ENCODE measurements at places on chromosomes 11 and 22.

GRCh38 chr22:16854631-16855030 lies 29.4 kb upstream of the XKR3 start:
- DNase-seq: no peak

DNA sequence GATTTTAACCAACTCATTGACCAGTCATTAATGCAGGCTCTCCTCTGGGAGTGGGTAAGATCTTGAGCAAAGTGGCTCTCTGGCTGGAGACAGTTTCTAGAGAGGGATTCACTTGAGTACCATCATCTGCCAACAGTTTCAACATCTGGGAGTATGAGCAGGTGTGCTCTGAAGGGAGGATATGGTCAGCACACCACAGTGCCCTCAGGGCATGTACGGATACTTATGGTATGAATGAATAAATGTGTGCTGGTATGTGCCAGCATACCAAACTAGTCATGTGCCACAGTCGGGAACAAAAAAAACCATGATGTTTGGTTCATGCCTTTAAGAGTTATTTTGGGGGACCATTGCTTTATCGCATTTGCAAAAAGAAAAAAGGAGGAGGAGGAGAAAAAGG lies 1197.5 kb upstream of the TENM4 start:
- DNase-seq: no peak

DNA sequence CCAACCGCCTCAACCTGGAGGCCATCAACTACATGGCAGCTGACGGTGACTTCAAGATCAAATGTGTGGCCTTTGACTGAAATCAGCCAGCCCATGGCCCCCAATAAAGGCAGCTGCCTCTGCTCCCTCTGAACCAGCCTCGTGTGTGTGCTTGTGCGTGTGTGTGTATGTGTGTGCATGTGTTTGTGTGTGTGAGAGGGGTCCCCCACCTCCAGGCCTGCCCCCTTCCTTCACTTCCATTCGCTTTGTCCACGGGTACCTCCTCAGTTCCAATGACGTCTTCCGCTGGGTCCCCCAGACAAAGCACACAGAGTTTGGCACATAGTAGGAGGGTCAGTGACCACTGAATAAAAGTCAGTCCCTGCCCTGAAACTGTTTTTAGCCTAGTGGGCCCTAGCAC lies 4.2 kb downstream of the LGALS1 start:
- DNase-seq: no peak

DNA sequence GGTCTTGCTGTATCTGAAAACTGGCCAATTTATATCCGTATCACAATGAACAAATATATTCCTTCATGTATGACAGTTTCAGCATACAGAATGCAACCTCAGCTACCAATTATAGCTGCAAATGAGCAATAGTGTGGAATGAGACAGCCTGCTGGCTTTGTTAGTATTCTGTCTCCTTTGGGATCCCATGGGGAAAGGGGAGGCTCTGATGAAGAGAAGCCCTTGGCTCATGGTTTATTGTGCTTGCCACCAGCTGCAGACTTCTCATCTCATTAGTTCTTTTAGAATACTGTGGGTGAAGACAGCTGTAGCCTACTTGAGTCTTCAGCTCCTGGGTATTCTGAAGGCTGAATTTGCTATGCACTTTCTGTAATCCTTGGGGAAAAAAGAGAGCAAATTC lies 42.4 kb downstream of the PITPNB start:
- no peak for DNase-seq

DNA sequence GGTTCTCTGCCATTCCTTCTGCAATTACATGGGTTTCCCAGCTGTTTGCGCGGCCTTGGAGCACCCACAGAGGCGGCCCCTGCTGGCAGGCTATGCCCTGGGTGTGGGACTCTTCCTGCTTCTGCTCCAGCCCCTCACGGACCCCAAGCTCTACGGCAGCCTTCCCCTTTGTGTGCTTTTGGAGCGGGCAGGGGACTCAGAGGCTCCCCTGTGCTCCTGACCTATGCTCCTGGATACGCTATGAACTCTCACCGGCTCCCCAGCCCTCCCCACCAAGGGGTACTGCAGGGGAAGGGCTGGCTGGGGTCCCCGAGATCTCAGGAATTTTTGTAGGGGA lies 2.6 kb downstream of the RCE1 start:
- no peak for DNase-seq

DNA sequence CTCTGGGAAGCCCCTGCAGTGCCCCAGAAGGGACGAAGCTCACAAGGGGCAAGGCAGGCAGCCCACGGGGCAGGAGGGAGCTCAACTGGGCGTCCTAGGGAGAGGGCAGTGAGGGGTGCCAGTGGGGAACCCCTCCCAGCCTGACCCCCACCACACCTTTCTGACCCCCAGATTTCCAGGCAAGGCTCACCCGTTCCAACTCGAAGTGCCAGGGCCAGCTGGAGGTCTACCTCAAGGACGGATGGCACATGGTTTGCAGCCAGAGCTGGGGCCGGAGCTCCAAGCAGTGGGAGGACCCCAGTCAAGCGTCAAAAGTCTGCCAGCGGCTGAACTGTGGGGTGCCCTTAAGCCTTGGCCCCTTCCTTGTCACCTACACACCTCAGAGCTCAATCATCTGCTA lies 15.7 kb downstream of the CD5 start:
- DNase-seq: no peak

DNA sequence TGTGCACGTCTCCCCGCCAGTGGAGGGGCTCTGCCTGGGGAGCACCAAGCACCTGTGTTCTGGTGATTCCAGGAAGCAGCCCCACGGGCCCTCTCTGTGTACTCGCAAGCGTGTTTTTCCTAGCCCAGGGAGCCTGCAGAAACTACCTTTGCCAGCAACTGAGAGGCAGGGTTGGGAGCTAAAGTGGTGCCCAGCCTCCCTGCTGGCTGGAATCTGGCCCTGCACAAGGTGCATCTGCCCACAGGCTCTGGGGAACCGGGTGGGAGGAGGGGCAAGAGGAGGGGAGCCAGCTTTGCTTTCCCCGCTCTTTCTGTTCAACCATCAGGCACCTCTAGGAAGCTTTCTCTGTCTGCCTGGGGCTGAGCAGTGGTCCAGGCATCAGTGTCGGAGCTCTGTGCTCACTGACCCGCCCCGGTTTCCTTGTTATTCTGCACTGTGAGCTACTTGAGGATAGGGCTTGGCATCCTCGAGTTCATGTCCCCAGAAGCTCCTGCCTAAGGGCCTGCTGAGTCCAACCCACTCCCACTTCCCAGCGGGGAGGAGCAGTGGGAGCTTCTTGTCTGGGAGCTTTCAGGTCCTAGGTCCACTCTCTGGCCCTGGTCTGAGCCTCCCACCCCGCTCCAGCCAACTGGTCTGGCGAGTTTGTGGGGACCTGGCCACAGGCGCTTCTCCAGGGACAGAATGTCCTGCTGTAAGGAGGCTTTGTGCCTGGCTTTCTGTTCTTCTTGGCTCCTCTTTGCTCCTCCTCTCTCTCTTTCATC lies 14.9 kb downstream of the DAGLA start:
- DNase-seq: no peak

DNA sequence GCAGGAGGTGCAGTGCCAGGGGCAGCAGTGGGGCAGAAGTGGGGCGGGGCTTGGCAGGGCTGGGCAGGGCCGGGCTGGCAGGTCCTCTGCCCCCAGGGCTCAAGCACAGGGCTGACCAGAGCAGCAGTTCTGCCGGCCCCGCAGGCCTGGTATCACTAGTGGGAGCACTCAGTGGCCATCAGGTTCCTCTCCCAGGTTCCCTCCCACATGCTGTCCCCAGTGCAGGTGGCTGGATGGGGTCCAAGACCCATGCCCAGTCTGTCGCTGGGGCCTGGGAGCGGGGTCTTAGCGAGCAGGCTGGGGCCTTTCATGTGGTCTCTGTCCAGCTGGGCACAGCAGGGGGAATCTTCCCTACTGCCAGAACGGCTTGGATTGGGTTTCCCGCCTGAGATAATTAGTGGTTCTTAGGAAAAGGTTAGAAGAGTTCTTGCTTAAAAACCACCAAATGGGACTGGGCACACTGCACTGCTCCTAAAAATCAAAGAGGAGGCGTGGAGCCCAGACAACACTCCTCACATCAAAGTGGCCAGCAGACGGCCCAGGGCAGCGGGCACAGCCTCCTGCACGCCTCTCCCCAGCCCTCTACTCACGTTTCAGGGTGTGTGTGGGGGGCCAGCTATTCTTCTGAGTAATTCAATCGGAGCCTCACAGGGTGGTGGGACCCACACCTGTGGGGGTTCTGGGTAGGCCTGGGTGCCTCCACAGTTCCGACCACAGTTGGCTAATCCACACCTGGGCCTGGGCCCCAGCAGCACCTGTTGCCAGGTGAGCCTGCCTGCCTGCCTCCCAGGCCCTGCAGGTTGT lies 45.6 kb downstream of the TPCN2 start:
- DNase-seq: no peak

DNA sequence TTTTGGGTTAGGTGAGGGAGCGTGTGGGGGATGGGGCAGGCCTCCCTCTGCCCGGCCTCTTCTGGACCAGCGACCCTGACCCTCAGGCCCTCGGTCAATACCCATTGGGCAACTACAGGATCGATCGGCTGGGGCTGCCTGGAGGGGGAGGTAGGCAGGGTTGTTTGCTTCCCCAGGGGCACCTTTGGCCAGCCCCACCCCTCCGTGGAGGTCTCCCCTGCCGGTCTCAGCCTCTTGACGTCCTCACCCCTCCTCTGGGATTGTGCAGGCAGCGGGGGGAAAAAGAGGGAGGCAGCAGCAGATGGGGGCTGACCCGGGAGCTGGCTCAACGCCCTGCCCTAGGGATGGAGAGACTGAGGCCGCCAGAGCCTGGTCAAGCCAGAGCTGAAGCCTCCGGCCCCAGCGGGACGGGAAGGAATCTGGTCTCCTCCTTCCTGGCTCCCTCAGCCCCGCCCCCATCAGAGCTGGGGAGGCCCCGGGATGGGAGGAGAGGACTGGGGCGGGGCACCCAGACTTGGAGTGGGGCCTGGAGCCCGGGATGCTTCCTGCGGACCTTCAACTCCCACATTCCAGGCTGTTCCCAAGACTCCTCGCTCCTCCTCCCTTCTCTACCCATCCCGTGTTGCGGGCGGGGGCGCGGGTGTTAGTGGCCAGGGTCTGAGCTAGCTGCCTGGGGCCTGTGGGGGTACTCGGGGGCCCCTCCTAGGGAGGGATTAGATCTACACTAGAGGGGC lies 14.4 kb upstream of the CDC42EP1 start:
- no peak for DNase-seq

- DNase-seq: no peak
Measured at GRCh38 chr11:65434667-65435410, 12.2 kb downstream of the NEAT1 start.

GRCh38 chr11:123517559-123518364 lies 87.7 kb downstream of the GRAMD1B start:
- DNase-seq: no peak

- DNase-seq: no peak
Measured at GRCh38 chr11:13062115-13062514, 53.0 kb downstream of the RASSF10 start.

DNA sequence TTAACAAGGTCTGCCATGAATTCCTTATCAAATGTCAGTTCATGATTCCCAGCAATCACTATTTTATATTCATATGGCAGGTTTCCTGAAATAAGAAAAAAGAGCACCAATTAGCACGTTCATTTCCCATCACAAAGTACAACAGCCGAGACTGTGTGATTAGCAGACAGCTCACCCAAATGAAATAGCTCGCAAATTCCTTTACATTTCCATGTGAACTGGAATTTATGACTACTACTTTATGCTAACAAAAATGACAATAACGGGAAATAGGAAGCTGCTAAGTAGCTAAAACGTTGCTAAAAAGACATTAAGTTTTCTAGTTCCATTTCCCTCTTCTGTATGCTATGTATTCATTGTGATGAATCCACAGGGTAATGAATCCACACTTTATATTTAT lies 90.7 kb downstream of the MPPED2 start:
- DNase-seq: no peak

DNA sequence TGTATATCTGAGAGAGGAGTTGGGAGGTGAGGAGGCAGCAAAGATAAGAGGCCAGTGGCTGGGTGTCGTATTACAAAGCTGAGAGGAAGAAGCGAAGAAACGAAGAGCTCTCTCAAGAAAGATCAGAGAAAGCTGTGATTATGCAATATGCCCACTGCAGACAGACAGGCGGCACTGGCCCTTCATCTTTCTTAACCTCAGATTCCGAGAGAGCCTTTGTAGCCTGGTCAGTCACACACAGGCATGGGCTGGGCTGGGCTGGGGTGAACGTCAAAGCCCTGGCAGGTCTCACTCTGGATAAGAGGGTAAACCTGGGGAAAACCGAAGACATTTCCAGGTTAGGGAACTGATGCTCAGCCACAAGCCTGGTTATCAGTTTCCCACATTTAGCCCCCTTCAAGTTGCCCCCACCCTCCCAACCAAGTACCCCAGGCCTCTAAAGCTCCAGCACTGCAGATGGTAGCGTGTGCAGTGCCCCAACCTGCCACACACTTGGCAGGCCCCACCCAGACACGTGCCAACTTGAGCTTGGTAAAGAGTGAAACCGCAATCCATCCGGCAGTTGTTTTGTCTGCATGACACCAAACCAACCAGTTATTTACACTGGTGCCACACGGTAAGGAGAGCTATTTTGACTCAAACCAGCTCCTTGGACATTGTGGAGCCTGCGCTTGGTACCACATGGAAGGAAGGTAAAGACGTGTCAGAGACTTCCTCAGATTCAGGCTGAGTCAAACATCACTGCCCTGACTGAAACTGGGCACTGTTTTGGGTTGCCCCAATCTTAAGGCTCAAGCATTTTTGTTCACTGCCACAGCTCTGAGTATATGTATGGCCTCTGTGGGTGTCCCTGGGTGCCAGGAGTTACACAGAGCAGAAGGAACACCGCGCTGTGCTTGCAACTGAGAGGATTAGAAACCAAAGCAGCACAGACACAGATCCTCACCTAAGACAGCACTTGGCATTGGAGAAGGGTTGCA lies 135.9 kb downstream of the FDX1 start:
- no peak for DNase-seq

DNA sequence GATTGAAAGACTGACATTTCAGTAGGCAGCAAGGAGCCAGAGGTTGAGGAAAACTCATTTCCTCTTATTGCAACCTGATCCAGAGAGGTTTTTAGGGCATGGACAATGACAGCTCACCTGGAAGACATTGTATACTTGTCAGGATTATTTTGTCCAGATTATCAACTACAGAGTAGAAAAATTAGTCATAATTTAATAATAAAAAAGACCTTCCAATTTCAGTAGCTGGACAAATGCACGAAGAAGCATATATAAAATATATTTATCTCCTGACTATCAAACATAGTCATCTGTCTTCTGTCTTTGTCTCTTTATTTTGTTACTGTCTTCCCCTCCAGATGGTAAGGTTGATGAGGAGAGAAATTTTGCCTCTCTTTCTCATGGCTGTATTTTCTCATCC lies 330.6 kb upstream of the RAG2 start:
- no peak for DNase-seq

- DNase-seq: no peak
Measured at GRCh38 chr11:35621620-35622019, 3.4 kb downstream of the FJX1 start.

DNA sequence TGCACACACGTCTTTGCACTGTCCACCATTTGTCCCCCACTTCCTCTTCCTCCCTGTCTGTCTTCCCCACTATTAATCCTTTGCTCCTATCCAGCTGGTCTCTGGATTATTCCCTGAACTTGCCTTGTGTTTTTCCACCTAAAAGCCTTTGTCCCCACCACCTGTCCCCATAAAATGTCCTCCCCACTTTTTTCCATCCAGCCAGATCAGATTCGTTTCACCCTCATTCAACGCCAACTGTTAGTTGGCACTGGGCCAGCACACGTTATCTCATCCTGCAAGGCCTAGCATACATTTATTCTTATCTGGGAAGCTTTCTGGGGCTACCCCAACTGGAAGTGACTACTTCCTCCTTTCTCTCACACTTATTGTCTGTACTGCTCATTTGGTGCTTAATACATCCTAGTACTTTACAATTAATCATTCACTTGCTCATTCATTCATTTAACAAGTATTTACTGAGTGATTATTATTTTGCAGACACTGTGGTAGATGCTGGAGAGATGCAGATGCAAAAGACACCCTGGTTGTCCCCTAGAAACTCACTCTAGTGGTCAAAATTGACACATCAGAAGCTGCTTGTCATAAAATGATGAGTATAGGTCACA lies 96.2 kb downstream of the RASSF10 start:
- no peak for DNase-seq

Measured in activated T-helper 1 cell treated with Interleukin-2 at 50 U/mL for 16 hours (primary cell).